ENCODE measurements at places on chromosomes 6 and 20.

- DNase-seq = no peak
These were observed 71.8 kb downstream of the LCA5 start for GRCh38 chr6:79465381-79465780.

DNA sequence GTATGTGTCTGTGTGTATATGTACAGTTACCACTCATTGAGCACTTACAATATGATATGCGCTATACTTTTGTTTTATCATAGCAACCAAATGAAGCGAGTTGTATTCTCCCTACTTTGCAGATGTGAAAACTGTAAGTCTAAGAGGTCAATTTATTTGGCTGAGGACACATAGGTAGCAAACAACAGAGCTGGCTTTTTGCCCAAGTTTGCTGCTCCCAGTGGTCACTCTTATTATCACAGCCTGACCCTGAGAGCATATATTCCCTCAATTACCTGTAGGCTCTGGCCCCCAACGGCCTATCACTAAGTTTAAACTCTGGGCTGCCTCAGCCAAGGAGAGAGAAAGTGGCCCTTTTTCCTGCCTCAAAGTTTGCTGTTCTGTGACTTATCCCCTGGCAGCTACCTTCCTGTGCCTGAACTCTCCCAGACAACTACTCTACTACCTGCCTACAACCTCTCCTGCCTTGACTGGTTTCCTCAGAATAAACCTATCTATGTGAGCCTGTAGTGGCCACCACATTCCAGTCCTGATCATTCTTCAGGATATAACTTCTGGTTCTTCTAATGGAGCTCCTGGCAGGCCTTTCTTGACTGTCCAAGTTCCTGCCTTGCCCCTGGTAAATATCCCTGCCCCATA is 221.8 kb downstream of the FRK start:
- DNase-seq = peak; percentile 17

- no peak for DNase-seq
These were observed 288.1 kb upstream of the PRDM1 start for GRCh38 chr6:105797983-105798453.

DNA sequence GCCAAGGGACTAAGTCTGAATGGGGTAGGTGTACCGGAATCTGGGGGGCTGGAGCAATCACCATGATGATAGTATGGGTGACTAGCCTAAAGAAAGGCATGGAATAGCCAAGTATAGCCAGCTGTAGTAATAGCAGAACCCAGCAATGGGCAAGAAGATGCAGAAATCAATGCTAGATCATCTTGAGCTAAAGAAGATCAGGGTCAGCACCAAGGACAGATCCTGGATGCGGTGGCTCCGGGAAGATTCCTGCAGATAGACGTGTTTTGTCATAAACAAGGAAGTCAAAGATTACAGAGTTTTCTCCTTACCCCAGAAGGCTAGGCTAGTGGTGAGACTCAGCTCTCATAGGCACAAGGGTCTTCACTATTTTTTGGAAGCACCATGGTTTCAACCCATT is 561.6 kb upstream of the CHD6 start:
- DNase-seq = peak; percentile 14

DNA sequence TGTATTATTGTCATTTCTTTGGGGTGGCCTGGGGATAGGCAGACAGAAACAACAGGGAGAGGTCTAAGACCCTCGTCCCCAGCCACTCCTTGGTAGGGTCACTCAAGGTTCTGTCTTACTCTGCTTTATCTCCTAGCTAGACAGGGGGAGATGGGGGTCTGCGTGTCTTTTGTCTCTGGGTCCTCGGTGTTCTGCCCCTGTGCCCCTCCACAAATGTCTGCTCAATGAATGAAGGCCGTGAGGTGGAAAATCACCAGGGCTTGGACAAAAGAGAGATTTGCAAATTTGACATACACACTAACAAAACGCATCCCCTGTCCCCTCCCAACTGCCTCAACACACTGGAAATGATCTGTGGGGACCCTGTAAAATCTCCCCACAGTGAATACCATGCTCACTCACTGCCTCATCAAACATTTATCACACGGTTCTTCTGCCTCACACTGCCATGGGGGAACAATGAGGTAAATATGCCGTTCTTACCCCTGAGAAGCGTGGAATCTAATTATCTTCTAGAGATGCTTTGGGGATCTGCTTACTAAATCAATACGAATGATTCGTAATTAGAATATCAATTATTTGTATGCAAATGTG is 13.2 kb upstream of the VAPB start:
- DNase-seq = no peak

DNA sequence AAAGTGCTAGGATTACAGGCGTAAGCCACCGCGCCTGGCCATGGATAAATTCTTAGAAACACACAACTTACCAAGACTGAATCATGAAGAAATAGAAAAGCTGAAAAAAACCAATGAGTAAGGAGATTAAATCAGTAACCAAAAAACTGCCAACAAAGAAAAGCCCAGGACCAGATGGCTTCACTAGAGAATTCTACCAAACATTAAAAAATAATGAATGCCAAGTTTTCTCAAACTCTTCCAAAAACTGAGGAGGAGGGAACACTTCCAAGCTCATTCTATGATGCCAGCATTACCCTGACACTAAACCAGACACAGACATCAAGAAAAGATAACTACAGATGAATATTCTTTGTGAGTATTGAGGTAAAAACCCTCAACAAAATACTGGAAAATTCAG is 44.3 kb downstream of the USP49 start:
- no peak for DNase-seq

DNA sequence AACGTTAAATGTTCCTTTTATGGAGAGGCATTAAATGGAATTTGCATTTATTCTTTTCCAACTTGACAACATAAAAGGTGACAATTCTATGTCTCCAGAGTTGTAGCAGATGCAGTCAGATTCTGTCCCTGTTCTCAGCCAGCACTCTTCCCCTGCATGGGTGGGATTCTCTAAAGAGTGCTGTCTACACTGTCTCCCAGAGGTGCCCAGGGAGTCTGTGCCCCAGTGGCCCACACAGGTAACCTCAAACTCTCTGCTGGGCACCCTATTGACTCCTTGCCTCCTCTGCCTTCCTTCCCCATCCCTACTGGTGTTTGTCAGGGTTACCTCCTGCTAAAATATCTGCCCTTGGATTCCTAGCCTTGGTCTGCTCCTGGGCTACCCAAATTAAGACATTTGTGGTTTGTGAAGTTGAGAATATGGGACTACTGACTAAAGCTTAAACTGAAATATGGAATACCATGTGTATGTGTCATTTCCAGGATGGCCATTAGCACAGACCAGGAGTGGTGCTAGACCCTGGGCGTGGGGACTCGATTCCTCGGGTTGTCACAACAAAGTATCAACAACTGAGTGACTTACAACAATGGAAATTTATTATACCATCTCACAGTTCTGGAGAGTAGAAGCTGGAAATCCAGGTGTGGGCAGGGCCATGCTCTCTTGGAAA is 284.7 kb downstream of the CDH26 start:
- no peak for DNase-seq

GRCh38 chr6:35876902-35877301 is 44.0 kb downstream of the SRPK1 start:
- no peak for DNase-seq

DNA sequence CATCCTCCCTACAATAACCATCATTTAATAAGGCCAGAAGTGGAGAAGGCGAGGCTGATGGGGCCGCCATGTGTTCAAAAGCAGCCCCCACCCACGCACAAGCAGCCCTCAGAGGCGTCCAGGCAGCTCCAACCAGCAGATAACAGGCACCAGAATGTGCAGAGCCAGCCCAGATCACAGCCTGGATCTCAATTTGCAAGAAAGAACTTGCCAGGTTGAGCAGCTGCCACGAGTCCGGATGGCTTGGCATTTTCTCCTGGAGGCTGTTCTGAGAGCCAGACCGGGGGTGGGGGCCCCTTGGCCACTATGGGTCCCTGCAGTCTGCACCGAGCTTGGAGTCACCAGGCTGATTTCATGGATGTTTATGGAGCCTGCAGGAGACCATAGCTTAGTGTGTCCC is 338.1 kb downstream of the PREX1 start:
- no peak for DNase-seq

GRCh38 chr6:130843575-130844320 is 16.5 kb downstream of the SMLR1 start:
- DNase-seq = peak; percentile 71

DNA sequence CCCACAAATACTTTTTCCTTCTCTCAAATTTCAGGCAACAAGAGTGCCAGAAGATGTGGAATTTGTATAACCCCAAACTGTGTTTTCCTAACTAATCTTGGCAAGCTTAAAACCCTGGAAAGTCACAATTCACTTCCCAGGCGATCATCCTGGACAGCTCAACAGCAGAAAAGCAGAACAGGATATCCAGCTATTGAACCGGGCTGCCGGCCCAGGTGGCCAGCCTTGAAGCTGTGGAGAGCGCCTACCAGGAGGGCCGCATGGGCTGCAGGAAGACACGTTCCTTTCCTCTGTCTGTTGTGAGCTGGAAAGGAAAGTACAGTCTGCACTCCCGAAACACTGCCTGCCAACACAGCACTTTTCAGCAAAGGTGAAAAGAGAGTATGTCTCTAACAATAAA is 719.7 kb upstream of the MARCKS start:
- peak; percentile 6 for DNase-seq

DNA sequence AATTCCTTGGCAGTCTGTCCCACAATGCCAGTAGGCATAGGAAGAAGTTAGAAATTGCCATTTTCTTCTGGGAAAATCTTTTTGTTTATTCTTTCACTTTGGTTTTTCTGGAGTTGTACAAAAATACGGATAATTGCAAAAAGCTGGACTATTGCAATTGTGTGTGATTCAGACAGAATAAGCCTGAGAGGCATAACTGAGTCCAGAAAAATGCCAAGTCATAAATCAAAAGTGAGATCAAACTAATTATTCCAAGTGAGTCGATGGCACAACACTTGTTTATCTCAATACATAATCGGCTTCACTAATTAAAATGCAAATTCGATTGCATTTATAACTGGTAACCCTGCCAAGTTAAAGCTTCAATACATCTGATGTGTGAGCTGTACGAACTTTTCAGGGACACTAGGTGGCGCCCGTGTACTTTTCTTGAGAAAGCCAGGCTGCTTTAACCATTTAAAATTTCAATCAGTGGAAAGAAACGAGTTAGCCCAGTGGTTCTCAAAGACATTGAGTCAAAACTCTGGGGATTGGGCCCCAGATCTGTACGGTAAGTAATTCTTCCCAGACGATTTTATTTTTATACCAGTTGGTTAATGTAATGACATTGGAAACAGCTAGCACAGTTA is 102.6 kb downstream of the LAMP5 start:
- DNase-seq = peak; percentile 87

GRCh38 chr6:166474721-166475565 is 92.2 kb upstream of the MPC1 start:
- DNase-seq = no peak

DNA sequence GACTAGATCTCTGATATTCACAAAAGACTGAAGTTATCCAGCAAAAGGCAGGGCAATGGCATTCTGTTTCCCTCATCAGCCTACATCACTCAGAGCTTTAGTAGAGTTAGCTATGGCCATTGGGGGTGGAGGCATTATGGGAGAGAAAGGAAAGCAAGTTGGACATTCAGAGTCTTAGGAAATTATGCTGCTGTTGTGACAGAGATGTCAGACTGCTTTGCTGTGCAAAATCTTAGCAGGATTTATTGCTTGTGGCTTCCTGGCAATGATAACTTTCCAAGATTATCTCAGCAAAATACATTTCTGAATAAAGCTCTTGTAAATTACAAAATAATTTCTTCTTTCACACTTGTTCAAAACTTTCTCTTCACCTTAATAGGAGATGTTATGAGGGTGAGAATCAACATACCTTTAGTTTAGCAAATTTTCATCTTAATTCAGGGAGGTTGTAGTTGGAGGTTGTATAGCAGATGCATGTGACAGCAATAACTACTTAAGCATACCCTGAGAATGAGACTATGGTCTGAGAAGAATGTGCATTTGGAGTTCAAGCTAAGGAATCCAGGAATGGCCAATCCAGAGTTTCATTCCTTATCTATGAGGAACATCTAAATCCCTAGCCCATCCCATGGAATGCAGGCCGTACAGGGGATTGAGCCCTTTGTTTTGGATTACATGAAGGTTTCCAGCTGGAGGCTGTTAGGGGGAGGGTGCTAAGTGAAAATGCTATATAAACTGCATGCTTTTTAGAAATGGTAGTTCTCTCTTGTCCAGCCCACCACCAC is 179.8 kb downstream of the HAO1 start:
- DNase-seq = no peak

DNA sequence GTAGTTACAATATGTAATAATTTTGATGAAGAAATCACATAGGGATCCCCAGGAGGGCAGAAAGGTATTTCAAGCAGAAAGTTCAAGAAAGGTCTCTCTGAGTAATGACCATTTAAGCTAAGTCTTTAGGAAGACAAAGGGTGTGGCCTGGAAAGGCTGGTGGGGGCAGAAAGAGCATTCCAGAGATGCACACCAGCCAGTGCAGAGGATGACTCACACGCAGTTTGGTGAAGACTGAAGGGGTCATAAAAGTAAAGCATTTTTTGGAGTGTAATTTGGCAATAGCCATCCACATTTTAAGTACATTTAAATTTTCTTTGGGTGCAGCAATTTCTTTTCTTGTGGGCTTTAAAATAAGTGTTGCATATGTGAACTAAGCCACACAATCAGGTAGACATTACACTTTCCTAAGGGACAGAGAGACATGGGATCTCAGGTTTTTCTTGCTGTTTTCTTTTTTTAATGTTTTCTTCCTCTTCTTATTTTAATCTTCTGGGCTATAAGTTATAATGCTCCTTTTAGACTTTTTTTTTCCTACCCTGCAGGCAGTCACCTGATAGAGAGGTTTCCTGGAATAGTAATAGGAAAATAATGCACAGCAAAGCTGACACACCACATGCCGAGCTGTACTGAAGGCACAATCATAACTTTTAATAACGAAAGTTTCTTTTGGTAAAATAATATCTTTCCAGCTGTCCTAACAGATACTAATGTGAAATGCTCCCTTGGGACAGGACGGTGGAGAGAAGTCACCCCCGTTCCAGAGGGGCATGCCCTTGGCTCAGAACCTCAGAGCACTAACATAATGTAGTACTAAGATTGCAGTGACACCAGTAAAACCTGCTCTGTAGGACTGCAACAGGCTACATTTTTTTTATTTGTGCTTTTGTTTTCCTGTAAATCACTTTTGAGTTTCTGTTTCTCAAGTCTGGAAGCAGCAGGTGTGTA is 49.6 kb upstream of the PTPRK start:
- no peak for DNase-seq

- no peak for DNase-seq
These were observed 118.9 kb downstream of the RIN2 start for GRCh38 chr20:19876828-19877460.

- no peak for DNase-seq
These were observed 396.2 kb upstream of the SLC35B3 start for GRCh38 chr6:8831366-8832152.

DNA sequence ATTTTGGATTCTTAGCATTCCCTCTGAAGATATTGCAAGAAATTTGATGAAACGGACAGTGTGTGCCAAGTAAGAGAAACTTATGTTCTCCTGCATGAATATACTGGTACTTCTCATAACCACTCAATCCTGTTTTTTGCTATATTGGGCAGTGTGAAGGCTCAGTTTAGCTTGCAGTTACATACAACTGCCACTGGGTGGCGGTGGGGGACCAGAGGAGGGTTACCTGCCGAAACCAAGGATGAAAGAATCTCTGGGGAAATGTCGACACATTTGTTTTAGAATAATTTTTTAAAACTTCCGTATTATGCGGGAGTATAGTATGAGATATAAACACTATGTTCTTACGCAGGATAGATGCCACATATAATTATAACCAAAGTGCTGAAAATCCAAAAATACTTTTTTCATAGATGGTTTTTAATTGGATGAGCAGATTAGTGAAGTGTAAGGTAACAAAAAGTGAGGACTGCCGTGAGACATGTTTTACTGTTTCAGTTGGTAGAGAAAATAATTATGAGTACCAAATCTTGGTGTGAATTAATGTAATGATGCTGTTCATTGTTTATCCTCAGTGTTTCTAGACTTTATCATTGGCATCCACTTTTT is 9.7 kb downstream of the TRMT11 start:
- DNase-seq = peak; percentile 78

GRCh38 chr20:12989586-12990115 is 19.1 kb upstream of the SPTLC3 start:
- DNase-seq = no peak
